ENCODE measurements at places on chromosomes 6 and 20.

DNA sequence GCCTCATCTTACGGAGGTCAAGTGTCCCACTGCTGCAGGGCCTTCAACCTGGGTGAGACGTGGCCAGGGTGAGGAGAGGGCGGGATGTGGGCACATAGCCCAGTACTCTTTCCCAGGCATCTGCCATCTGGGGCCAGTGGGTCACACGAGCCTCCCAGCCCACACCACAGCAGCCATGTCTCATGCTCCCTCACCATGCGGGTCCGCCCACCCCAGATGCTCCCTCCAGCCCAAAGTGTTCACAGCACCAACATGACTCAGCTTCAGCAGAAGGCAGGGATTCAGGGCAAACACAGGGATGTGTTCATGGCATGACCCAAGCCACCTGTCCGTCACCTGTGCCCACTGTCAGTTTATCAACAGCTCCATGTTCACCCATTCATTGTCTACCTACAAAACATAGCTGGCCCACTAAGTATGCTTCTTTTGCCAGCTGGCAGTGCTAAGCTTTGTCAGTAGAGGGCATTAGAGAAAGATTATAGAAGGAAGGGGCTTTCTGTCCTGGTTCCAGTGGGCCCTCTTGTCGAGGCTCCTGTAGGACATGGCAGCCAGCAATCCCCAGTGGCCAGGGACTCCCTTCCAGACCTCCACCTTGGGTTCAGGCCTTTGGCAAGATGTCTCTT lies 109.2 kb downstream of the FOXF2 start:
- DNase-seq = no peak

DNA sequence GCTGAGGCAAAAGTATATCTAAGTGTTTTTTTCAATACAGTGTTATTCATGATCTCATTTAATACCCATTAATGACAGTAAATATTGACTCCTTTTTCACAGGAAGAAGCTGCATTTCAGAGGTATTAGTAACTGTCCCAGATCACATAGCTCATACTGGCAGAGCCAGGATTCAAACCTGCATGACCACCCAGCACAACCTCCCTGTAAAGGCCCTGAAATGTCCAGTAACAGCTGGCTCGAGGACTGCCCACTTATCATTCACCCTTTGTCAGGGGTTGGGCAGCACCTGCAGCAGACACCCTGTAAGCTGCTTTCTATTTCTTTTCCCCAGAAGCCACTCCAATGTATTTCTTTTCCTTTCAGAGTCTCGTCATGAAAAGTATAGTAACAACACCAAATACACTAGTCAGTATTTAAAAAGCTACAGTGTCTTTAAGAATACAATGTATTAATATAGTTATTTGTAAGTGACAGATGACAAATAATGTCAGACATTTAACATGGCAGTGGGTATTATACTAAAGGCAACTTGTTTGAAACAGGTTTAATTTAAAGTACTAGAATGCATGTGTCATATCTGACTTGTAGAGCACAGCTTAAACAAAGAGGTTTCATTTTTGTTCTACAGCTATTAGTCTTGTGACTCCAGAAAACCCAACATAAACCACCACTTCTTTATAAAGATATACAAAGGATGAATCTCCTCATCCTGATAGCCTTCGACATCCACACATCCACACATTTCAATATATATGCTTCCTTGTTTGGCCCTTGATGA lies 841.6 kb upstream of the GJE1 start:
- no peak for DNase-seq

DNA sequence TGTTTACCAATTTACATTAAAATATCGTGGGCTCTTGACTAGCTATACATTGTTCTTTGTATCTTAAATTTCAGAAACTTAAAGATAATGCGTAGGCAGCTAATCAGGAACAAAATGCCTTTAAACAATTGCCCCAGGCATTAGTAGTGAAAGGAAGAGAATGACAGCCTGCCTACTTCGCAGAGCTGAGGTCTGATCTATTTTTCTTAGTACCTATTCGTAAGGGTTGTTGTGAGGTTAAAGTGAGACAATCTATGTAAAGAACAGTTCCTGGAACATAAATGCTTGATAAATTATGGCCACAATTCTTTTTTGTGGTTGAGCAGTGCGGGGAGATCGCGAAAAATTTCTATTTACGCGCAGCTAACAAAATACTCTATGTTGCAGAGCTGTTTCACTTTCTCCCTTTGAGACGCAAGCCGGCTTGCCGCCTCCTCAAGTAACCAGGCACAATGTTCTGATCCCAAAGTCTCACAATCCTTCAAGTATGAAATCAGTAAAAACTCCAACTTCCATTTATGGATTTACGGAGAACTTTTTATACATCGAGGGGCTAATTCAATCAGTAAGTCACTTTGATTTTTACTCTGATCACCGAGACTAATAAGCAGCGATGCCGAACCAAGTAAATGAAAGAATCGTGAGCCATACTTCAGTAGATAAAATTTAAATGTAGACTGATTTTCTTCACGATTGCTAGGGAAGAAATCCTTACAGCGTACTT lies 878 bp upstream of the PNRC1 start:
- DNase-seq = peak; percentile 67

DNA sequence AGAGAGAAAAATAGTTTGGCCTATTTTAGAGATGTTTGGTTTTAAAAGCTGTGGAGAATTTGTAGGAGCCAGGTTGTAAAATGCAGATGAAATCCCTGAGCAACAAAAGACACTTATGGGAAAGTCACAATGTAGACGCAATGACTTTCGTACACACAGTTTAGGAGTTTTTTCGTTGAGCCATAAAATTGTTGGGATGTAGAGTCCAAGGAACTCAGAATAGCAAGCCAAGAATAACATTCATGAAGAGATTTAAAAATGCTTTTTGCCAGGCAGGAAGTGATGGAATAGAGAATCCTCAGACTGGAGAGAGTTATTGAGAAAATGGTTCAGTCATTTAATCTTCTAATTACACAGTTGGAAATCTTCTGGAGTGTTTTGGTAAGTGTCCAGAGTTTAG lies 11.5 kb upstream of the PROKR2 start:
- DNase-seq = no peak

DNA sequence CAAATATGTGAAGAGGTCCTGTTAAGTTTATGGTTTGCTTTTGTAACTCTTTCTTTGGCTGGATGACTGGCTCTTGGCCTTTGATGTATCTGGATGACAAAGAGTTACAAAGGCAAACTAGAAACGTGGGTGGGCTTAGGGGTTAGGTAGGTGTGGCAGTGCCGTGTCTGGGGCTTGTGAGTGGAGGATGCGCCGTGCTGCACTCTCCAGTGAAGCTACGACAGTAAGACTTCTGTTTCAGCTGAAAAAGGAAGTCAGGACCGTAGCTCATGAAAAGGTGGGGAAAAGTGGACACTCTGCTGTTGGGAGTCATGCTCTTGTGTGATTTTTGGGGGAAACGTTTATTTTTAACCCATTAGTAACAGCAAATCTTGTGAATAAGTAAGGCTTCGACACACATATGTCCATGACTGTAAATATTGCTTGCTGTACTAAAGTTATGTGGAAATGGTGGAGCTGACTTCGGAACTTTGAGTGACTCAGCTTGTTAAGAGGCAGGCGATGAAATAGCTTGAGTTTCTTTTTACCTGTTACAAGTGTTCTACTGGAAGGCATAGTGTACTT lies 45.6 kb downstream of the DUSP22 start:
- no peak for DNase-seq

DNA sequence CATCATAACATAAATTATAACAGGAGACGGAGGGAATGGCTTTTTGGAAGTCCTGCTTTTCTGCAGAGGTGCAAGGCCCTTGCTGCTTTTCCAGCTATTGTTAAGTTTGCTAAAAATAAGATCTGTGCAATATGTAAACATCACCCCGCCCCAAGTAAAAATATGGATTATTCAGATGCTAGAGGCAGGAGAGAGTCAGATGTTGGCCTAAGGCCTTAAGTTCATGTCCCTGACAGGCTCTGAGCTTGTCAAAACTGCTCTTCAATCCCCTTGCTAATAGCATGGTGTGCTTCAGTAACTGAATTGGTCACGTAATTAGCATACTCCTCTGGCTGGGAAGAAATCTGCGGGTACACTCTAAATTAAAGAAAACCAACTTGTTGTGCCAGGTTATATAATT lies 147.5 kb downstream of the BMP2 start:
- DNase-seq = no peak
